ENCODE measurements at places on chromosomes 13 and 19.

GRCh38 chr19:51164215-51164614, 22.1 kb downstream of the SIGLEC7 start:
- no peak overlapping the region for H3K4me3 ChIP-seq
- peaks cover 5% of the 10 kb centered on the region for H3K27me3 ChIP-seq

- no peaks in the 10 kb centered on the region for H3K36me3 ChIP-seq
- no peak for ATAC-seq
- no peaks in the 10 kb centered on the region for H3K27me3 ChIP-seq
These were observed 18.4 kb upstream of the CBY2 start for GRCh38 chr13:45683701-45684100.

GRCh38 chr13:80989747-80990146, 648.8 kb upstream of the SPRY2 start:
- no peaks in the 10 kb centered on the region for H3K4me1 ChIP-seq
- no peak overlapping the region for H3K4me3 ChIP-seq
- H3K27ac ChIP-seq: no peak overlapping the region
- H3K27me3 ChIP-seq: no peaks in the 10 kb centered on the region
- no peaks in the 10 kb centered on the region for H3K36me3 ChIP-seq

DNA sequence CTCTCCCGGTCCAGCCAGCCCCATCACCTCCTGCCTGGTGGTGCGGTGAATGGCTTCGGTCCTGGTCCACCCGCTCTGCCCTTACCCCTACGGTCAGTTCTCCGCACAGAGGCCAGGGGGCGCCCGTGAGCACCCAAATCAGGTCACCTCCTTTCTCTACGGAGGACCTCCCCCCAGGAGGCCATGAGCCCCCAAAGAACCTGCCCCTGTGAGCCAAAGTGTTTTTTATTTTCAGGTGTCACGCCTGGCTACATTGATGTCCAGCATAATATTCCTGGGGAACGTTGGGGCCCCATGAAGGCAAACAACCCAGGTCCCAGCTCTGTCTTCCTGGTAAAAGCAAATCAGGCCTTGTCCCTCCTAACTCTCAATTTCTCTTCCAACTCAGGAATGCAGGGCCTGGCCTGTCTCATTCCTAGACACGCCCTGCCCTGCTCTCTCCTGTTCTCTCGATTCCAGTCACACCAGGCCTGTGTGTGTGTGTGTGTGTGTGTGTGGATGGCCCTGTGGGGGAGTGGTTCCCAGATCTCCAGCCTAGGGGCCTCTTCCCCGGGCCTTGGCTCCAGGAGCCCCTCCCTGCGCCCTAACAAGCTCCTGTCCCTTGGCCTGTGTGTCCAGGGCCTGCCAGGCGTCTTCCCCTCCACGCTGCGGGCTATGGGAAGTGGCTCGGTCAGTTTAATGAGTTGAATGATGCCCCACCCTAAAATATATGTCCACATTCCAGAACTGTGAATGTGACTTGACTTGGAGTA, 9.7 kb upstream of the GIPC1 start:
- ATAC-seq: peak; percentile 83
- H3K4me1 ChIP-seq: peaks cover 18% of the 10 kb centered on the region
- peak overlapping the region; percentile 70 for H3K27ac ChIP-seq

- H3K4me3 ChIP-seq: no peak overlapping the region
- no peaks in the 10 kb centered on the region for H3K27me3 ChIP-seq
- no peak overlapping the region for H3K27ac ChIP-seq
- H3K4me1 ChIP-seq: peaks cover 41% of the 10 kb centered on the region
- peak; percentile 20 for ATAC-seq
- H3K36me3 ChIP-seq: peaks cover 18% of the 10 kb centered on the region
These were observed 1.1 kb downstream of the RBM26 start for GRCh38 chr13:79404985-79405384.

- H3K4me1 ChIP-seq: peaks cover 46% of the 10 kb centered on the region
- H3K36me3 ChIP-seq: peaks cover 31% of the 10 kb centered on the region
- ATAC-seq: peak; percentile 80
- H3K4me3 ChIP-seq: peak overlapping the region; percentile 55
These were observed 17.2 kb downstream of the RASA3 start for GRCh38 chr13:114115191-114115671.

- H3K4me1 ChIP-seq: no peaks in the 10 kb centered on the region
- H3K36me3 ChIP-seq: no peaks in the 10 kb centered on the region
- no peak overlapping the region for H3K27ac ChIP-seq
- H3K4me3 ChIP-seq: no peak overlapping the region
- peaks cover 3% of the 10 kb centered on the region for H3K27me3 ChIP-seq
These were observed 64.4 kb upstream of the ZNF527 start for GRCh38 chr19:37306383-37306963.

DNA sequence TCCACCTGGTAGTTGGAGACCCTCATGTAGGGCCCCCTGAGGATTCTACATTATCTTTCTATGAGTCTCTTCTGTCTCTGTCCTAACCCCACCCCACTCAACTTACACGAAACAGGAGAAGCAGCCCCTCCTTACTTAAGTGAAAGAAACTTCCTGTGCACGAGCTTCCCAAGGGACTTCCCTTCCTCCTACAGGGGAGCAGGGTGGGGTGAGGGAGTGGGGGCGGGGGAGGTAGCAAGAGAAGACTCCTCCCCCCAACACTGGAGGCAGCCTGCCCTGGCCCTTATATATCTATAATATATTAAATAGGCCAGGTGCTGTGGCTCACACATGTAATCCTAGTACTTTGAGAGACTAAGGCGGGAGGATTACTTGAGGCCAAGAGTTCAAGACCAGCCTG, 5.5 kb upstream of the PDE4C start:
- H3K4me1 ChIP-seq: peaks cover 4% of the 10 kb centered on the region
- ATAC-seq: no peak
- H3K27ac ChIP-seq: no peak overlapping the region
- peaks cover 60% of the 10 kb centered on the region for H3K27me3 ChIP-seq
- no peaks in the 10 kb centered on the region for H3K36me3 ChIP-seq

- H3K27ac ChIP-seq: no peak overlapping the region
- no peak for ATAC-seq
- no peak overlapping the region for H3K4me3 ChIP-seq
These were observed 8.1 kb downstream of the ZNF749 start for GRCh38 chr19:57443121-57443696.

GRCh38 chr19:46611776-46612175, 10.6 kb downstream of the CALM3 start:
- peaks cover 55% of the 10 kb centered on the region for H3K4me1 ChIP-seq
- ATAC-seq: no peak
- peaks cover 52% of the 10 kb centered on the region for H3K36me3 ChIP-seq
- no peaks in the 10 kb centered on the region for H3K27me3 ChIP-seq
- peak overlapping the region; percentile 13 for H3K27ac ChIP-seq

- peak; percentile 92 for ATAC-seq
- H3K36me3 ChIP-seq: no peaks in the 10 kb centered on the region
- peaks cover 13% of the 10 kb centered on the region for H3K27me3 ChIP-seq
- H3K4me1 ChIP-seq: no peaks in the 10 kb centered on the region
These were observed 106.0 kb downstream of the RAP2A start for GRCh38 chr13:97539651-97540610.

GRCh38 chr13:51814071-51814470, 10.1 kb upstream of the DHRS12 start:
- ATAC-seq: no peak
- H3K4me3 ChIP-seq: peak overlapping the region; percentile 77
- H3K27me3 ChIP-seq: no peaks in the 10 kb centered on the region
- H3K4me1 ChIP-seq: peaks cover 26% of the 10 kb centered on the region
- H3K27ac ChIP-seq: peak overlapping the region; percentile 20
